ENCODE measurements at places on chromosomes 16 and 17. TPM values are rescaled to one million over a fixed set of nuclear protein-coding genes. Genes with fewer than 3 reads are reported as not detected.

- DNase-seq = peak; percentile 76
- H3K4me3 ChIP-seq = peak overlapping the region; percentile 95
- no peaks in the 10 kb centered on the region for H3K36me3 ChIP-seq
- peak overlapping the region; percentile 81 for H3K27ac ChIP-seq
- H3K4me1 ChIP-seq = peaks cover 31% of the 10 kb centered on the region
Measured at GRCh38 chr16:50741225-50741780, 583 bp upstream of the CYLD start.

DNA sequence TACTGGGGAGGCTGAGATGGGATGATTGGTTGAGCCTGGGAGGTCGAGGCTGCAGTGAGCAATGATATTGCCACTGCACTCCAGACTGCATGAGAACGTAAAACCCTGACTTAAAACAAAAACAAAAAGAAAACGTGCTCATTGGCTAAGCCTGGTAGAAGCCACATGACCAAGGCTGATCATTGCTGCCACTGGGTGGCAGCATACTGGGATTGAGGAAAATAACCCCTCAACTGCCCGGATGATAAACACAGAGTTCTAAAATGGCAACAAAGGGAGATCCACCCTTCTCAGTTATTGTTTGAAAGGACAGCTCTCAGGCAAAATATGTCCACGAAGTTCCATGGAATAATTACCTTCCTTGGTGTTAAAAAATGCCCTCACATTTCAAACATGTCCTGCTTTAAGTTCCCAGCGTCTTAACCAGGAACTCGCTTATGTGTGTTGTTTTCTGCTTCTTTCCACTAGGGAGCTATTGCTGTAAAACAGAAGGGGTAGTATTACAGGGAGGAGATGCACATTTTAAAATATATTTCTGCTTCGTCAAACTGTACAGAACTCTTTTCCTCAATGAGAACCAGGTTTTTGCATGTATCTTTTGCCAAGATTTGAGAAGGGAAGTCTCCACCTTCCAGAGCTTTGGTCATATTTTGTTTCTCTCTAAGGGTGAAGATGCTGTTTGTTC is 675.3 kb downstream of the MAF start:
- no peak overlapping the region for H3K27ac ChIP-seq
- no peak for DNase-seq
- H3K27me3 ChIP-seq = no peaks in the 10 kb centered on the region

GRCh38 chr16:50521246-50521900 is 26.8 kb upstream of the NKD1 start:
- no peaks in the 10 kb centered on the region for H3K4me1 ChIP-seq
- H3K4me3 ChIP-seq = no peak overlapping the region
- no peak overlapping the region for H3K27ac ChIP-seq
- H3K27me3 ChIP-seq = peaks cover 8% of the 10 kb centered on the region
- H3K36me3 ChIP-seq = no peaks in the 10 kb centered on the region
- DNase-seq = no peak

DNA sequence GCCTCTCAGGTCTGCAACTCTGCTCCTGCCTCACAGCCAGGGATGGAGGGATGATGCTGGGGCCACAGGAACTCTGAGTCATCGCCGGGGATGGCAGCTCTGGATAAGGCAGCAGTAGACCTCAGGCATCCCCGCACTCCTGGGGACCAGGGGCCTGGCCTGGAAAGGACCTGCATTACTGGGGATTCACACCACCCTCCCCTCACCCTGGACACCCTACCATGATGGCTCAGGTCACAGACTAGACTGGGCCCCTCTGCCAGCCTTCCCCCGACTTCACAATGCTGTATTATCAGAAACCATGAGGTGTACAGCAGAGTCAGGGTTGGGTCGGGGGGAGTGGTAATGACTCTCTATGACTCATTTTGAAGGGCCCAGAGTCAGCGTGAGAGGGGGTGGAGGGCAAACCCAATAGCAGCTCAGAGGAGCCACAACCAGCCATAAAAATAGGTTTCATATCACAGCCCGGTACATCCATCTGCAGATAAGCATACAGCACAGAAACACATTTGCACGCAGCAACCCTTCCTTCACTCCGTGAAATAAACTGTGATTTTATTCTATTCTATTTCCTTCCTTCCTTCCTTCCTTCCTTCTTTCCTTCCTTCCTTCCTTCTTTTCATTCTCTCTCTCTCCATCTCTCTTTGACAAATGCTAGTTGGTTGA is 28.8 kb downstream of the DYNLRB2 start:
- no peak overlapping the region for H3K4me3 ChIP-seq
- no peaks in the 10 kb centered on the region for H3K36me3 ChIP-seq
- H3K4me1 ChIP-seq = peaks cover 5% of the 10 kb centered on the region
- DNase-seq = no peak

GRCh38 chr17:606508-607250 is 108.0 kb downstream of the VPS53 start:
- H3K27ac ChIP-seq = no peak overlapping the region
- no peaks in the 10 kb centered on the region for H3K4me1 ChIP-seq
- no peaks in the 10 kb centered on the region for H3K27me3 ChIP-seq
- no peak overlapping the region for H3K4me3 ChIP-seq

GRCh38 chr16:83847371-83848225 is 39.8 kb downstream of the HSBP1 start:
- H3K36me3 ChIP-seq = no peaks in the 10 kb centered on the region
- no peak overlapping the region for H3K27ac ChIP-seq
- no peaks in the 10 kb centered on the region for H3K27me3 ChIP-seq
- no peak overlapping the region for H3K4me3 ChIP-seq
- DNase-seq = no peak

- no peak overlapping the region for H3K4me3 ChIP-seq
- no peaks in the 10 kb centered on the region for H3K27me3 ChIP-seq
- DNase-seq = no peak
- H3K36me3 ChIP-seq = no peaks in the 10 kb centered on the region
Measured at GRCh38 chr16:79605999-79606398, 5.5 kb upstream of the MAF start.

DNA sequence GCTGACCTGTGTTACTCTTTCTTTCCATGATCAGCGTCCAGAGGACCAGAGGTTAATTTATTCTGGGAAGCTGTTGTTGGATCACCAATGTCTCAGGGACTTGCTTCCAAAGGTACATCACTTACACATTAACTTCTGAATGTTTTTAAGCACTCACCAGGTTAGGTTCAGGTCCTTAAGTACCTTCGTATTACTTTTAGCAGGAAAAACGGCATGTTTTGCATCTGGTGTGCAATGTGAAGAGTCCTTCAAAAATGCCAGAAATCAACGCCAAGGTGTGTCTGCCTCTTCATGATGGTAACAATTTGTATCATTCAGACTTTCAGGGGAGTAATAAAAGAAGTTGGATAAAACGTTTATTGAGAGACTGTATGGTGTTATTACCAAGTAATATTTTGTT is 3.3 kb downstream of the HERPUD1 start:
- no peak overlapping the region for H3K27ac ChIP-seq
- H3K36me3 ChIP-seq = peaks cover 45% of the 10 kb centered on the region
- peak overlapping the region; percentile 84 for H3K4me3 ChIP-seq

GRCh38 chr17:7852262-7852670 is 2.6 kb upstream of the TMEM88 start:
- no peaks in the 10 kb centered on the region for H3K27me3 ChIP-seq
- no peak overlapping the region for H3K4me3 ChIP-seq
- peaks cover 52% of the 10 kb centered on the region for H3K36me3 ChIP-seq
- peak; percentile 77 for DNase-seq
- H3K4me1 ChIP-seq = peaks cover 45% of the 10 kb centered on the region

DNA sequence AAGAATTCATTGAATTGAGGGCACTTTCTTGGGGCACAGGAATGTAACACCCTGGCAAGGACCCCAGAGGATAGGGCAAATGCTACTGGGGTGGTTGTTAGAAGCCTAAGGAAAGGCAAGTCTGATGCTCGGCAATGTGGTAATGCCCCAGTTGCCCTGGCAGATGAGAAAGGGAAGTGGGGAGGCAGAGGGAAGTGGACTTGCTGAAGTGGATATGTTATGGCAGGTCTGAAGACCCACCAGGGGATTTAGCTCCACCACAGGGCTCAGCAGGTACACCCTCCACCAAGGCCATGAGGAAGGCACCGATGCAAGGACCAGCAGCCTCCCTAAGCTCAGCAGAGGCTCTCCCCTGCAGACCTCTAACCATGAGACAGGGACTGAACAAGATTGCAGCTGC is 184.8 kb downstream of the IRX5 start:
- no peaks in the 10 kb centered on the region for H3K4me1 ChIP-seq
- H3K27ac ChIP-seq = no peak overlapping the region
- no peak for DNase-seq
- H3K27me3 ChIP-seq = no peaks in the 10 kb centered on the region
- H3K36me3 ChIP-seq = no peaks in the 10 kb centered on the region

- no peak for DNase-seq
- no peaks in the 10 kb centered on the region for H3K36me3 ChIP-seq
- no peak overlapping the region for H3K4me3 ChIP-seq
- no peaks in the 10 kb centered on the region for H3K27me3 ChIP-seq
- H3K4me1 ChIP-seq = peaks cover 29% of the 10 kb centered on the region
Measured at GRCh38 chr17:343211-343610, 9.4 kb downstream of the RPH3AL start.

DNA sequence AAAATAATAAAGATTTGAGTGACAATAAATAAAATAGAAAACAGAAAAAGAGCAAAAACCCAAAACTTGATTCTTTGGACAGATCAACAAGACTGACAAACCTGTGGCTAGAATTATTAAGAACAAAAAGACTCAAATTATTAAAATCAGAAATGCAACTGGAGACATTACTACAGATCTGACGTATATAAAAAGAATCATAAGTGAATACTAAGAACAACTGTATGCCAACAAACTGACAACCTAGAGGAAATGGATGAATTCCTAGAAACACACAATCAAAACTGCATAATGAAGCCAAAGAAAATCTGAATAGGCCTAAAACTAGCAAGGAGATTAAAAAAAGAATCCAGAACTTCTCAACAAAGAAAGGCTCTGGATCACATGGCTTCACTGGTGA is 47.4 kb downstream of the NETO2 start:
- no peak for DNase-seq
- H3K36me3 ChIP-seq = no peaks in the 10 kb centered on the region

GRCh38 chr17:78995022-78995760 is 14.4 kb downstream of the CANT1 start:
- H3K4me1 ChIP-seq = peaks cover 39% of the 10 kb centered on the region
- peak; percentile 62 for DNase-seq
- no peak overlapping the region for H3K27ac ChIP-seq
- peaks cover 70% of the 10 kb centered on the region for H3K36me3 ChIP-seq

The CENPX gene
- 77.0 TPM for total RNA-seq

The CDH1 gene
- total RNA-seq = 175 TPM

The DRC3 gene
- 2.0 TPM for total RNA-seq

The TEX14 gene
- not detected for total RNA-seq

Data from suprapubic skin (tissue), 4 donors.